ENCODE measurements at places on chromosomes 12 and 14. TPM values are rescaled to one million over a fixed set of nuclear protein-coding genes. Genes with fewer than 3 reads are reported as not detected.

The SIX6 gene
- not detected for total RNA-seq

The MYBPC1 gene
- total RNA-seq = 0.92 TPM

The TMPRSS12 gene
- not detected for total RNA-seq

The GNB3 gene
- 15.0 TPM for total RNA-seq

The MUCL1 gene
- not detected for total RNA-seq

The KRT1 gene
- total RNA-seq = not detected

DNA sequence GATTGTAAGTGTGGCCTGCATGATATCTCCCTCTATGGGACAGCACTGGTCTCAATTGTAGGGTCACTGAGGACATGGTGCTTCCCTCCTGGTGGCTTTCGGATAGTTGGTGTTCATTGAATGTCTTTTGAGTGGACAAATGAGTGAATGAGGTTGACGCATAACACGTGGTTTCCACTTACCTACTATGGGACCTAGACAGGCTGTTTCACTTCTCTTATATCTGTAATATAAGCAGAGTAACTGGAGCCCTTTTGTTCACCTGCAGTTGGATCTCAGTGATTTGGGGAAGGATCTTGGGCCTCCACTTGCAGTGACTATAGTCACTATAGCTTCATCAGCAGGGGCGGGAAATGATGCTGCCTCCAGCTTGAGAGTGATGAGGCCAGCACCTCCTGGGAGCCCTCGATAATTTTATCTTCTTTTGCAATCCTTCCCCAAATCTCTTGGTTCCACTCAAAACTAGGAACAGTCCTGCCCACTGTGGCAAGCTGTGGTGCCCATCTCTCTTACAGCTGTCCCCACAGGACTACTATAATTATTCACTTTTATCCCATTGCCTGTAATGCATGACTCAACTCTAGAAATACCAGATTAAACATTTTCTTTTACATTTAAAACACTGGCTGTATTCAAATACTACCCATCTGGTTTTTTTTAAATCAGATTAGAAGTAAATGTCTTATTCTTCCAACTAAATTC is 242.9 kb downstream of the CHST11 start:
- no peaks in the 10 kb centered on the region for H3K4me1 ChIP-seq
- no peak overlapping the region for H3K27ac ChIP-seq
- H3K36me3 ChIP-seq = no peaks in the 10 kb centered on the region
- H3K4me3 ChIP-seq = no peak overlapping the region

Measured in ovary (tissue), 10 donors.